ENCODE measurements at places on chromosomes 11 and 22.

DNA sequence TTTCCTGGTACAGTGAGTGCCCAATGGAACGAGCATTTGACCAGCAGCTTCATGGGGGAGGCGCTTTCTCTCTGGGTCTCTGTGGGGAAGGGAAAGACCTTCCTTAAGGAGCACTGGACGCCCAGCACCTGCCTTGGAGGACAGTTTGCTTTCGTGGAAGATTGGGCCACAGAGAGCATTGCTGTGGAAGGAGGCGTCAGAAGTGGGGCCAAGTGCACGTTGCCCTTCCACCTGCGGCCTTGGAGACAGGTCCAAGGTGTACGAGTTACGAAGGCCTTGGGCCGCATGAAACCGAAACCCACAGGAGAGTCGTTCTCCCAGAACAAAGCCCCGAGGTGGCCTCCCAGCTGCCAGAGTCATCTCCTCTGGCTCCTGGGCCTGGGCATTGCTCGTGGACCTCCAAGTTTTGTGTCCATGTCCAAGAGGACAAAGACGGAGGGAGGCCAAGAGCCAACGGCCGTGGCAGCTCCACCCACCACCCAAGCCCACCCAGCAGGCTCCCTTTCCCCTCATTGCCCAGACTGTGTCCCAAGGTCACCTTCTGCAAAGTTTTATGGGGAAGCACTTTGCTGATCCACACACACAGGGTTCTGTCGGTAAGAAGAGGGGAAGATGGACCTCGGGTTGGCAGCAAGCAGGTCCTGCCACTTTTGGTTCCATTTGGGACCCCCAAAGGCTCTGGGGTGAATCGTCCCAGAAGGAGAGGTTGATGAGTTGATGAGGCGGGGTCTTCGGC is 5.8 kb upstream of the NLRP6 start:
- DNase-seq: no peak

- no peak for DNase-seq
Observed at GRCh38 chr11:2512431-2513407, 67.9 kb downstream of the KCNQ1 start.

- DNase-seq: no peak
Observed at GRCh38 chr11:39571081-39571480, 1888.4 kb downstream of the LRRC4C start.

- peak; percentile 98 for DNase-seq
Observed at GRCh38 chr22:40499209-40499623, 128.8 kb downstream of the SGSM3 start.

- peak; percentile 87 for DNase-seq
Observed at GRCh38 chr11:77066229-77067042, at the start of gene CAPN5. Gene CAPN5, plus strand, starts transcription at chr11:77066971. Its CDS starts 17,916 bp downstream, at chr11:77084887.

GRCh38 chr11:82194521-82194920 is 539.1 kb downstream of the FAM181B start:
- DNase-seq: no peak

GRCh38 chr11:10351765-10352641 is 47.1 kb downstream of the ADM start:
- DNase-seq: no peak

GRCh38 chr22:44214764-44215163 is 34.0 kb downstream of the PARVG start:
- DNase-seq: no peak

DNA sequence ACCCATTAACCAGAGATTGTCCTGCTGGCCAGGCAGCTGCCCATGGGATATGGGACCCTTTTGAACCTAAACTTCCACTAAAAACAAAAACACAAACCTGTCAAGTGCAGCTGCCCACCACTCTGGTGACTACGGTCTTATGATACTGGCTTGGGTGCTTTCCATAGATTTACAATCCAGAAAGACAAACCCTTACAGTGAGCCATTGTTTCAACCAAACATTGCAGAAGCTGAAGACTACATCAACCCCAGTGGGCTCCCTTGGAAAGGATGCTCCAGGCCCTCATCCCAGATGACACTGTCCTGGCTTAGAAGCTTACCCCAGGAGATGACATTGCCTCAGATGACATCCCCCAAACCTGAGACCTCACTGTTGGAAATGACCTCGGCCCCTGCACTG is 56.9 kb upstream of the WNT11 start:
- DNase-seq: no peak

DNA sequence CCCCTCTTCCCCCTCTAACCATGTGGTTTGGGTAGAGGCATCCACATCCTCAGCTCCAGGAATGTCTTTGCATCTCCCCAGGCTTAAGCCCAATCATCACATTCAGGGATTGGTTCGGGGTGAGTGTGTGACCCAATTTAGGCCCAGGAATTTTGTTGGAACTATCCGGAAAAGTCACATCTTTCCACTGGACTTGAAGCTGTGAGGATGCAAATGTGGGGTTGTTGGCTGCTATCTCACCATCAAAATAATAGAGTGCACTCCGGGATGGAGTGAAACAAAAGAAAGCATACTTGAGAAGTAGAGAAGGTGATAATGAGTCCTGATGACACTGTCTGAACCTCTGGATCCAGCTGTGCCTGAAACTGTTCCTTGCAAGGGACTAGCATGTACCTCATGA is 33.8 kb upstream of the OLFML1 start:
- no peak for DNase-seq

GRCh38 chr11:66800720-66801428 is 42.4 kb upstream of the RCE1 start:
- no peak for DNase-seq

DNA sequence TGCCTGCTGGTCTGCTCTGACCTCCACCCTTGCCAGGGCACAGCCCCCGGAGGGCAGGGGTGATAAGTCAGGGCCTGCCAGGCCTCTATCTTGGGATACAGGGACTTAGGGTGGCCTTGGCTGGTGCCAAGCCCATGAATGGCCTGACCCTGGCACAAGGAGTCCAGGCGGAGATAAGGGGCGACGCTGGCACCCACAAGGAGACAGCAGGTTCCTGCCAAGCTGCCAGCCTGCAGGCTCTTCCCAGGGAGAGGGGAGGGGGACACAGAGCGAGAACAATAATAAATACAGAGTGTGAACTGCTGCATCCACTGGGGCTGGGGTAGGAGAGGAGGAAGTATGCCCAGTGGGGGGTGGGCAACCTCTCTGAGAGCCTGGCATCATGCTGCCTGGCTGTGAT is 978 bp downstream of the CSDC2 start:
- DNase-seq: no peak

DNA sequence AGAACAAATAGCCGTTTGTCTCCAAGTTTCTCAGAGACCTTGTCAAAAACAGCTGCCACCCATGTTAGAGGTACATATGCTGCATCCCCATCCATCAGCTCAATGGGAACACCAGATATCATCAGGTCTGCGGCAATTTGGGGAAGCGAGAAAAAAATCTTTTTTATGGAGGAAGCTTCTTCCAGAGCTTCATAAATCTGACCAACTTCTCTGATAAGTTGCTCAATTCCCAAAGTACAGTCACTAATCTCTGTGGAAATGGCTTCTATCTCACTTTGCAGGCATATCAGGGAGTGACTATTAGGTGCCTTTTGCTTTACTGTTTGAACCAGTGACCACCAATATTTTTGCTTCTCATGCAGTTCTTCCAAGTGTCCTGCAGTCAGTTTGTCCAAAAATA is 34.3 kb upstream of the MRPL17 start:
- no peak for DNase-seq

DNA sequence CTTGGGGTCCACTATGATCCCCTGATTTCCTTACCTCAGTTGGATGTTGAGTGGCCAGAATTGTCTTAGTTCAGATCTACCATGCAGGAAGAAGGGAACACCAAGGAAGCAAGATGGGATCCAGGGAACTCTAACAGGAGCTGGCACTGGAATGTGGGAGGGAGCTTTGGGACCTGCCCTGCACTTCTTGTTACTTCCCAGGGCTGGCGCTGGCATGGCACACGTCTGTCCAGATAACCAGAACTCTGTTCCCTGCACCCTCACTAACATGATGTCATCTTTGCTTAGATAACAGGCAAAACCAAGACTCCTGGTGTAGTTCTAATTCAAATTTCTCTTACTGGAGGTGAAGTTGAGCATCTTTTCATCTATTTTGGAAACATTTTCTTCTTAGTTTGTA is 550.0 kb downstream of the MN1 start:
- DNase-seq: no peak

DNA sequence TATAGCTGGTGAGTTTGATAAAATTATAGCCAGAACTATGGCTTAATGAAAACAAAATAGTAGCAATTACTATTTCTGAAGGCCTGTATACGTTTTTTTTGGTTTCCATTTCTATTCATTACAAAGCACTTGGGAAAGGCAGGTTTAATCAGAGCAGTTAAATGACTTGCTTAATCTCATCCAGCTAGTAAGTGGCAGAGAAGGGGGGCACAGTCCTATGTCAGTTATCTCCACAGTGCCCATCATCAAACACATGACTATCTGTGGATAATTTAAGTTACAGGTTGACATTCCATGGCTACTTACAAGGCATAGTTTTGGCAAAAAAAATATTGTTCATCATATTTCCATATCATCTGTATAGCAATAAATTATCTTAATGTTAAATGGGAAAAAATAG is 93.7 kb downstream of the PGR start:
- DNase-seq: no peak

DNA sequence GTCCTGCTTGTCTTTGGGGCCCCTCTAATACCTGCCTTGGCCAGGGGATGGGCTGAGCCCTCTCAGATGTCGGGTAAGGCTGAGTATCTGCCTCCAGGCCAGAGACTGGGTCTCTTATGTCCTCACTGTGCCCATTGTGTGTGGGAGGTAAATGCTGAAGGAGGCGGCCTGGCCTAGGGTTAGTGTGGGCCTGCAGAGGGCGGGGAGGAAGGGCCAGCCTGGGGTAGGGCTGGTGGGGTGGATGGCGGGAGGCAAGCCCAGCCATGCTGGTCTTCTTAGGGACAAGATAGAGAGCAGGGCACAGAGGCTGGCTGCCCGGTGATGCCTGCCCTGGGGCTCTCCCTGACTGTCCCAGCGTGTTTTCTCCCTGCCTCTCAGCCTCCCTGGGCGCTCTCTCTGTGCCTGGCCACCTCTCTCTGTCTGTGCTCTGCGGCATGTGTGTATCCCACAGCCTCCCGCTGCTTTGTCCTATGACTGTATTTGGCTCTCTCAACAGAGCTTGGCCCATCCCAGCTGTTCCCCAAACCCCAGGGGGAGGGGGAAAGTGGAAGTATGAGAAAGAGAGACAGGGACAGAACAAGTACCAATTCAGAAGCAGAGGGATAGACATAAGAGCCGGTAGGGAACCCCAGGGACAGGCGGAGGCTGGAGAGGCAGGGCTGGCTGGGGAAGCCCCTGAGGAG is 57.0 kb downstream of the PDE2A start:
- no peak for DNase-seq

DNA sequence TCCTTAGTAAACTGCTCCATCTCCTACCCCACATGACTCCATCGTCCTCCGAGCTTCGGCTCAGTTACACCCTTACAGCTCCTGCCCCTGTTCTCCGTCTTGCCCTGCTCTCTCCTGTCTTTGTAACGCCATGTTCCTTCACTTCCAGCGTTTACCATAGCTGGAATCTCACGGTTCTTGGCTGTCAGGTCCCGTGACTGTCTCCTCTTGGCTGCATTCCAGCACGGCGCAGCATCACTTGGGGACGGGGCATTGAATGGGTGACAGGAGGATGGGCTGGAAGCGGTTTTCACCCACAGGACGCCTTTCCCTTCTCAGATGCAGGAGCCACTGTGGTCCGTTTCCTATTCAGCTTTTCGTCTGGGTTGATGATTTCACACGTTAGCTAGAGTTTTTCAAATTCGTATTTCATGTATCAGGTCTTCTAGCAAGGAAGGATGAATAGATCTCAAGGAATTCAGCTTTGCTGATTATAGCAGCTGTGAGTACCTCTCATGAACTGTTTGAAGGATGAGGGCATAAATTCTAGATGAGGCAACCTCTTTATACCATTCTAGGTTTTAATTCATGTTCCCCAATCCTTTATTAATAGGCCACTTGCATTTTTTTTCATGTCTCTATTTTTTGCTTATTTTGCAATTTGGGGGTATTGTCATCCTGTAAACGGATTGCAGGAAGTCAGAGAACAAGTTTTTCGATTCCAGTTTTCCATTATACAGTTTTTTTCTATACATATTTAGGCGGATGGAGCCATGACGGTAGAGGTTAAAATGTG is 29.1 kb downstream of the ZBED4 start:
- no peak for DNase-seq

DNA sequence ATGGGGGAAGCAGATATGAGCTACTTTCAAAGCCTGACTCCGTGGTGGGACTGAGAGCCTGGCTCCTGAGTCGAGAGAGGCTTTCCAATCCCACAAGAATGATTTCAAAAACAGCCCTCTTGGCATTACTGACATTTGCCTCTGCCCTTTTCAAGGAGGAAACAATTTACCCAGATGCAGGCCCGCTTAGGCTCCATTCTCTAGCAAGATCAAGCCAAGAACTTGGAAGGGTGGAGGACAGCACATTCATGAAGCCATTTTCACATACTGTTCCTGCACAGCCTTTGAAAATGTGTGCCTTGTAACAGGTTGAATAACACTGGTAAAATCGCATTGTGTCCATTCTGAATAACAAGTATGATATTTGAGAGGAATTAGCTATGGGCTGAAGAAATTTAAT is 58.2 kb upstream of the EED start:
- DNase-seq: no peak

- DNase-seq: peak; percentile 34
Observed at GRCh38 chr11:67464411-67465188, 4.5 kb downstream of the TMEM134 start.

- DNase-seq: peak; percentile 87
Observed at GRCh38 chr11:74925281-74925680, 23.6 kb downstream of the XRRA1 start.

DNA sequence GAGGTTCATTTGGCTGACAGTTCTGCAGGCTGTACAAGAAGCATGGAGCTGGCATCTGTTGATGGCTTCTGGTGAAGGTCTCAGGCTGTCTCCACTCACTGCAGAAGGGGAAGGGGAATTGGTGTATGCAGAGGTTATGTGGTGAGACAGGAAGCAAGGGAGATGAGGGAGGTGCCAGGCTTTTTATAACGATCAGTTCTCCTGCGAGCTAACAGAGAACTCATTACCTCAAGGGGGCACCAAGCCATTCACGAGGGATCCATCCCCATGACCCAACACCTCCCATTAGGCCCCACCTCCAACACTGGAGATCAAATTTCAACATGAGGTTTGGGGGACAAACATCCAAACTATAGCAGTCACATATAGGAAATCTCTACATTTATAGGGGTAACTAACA is 38.7 kb upstream of the E2F8 start:
- no peak for DNase-seq

DNA sequence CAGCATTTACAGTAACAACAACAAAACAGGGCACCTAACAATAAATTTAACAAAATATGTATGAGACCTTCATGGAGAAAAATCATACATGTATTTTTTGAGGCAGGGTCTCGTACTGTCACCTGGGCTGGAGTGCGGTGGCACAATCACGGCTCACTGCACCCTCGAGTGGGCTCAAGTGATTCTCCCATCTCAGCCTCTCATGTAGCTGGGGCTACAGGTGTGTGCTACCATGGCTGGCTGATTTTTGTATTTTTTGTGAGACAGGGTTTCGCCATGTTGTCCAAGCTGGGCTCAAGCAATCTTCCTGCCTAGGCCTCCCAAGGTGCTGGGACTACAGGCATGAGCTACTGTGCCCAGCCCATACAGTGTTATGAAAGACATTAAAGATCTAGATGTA is 278.1 kb downstream of the SWAP70 start:
- no peak for DNase-seq

GRCh38 chr11:119476666-119477331 is 53.8 kb upstream of the THY1 start:
- DNase-seq: no peak

All from fibroblast of skin of left quadriceps (primary cell).